ENCODE measurements at places on chromosomes 7 and 10.

GRCh38 chr10:133261726-133262325 is 14.8 kb downstream of the ADAM8 start:
- DNase-seq, result peak; percentile 97

- DNase-seq, result no peak
These were observed 61.2 kb downstream of the BPGM start for GRCh38 chr7:134707663-134708378.

DNA sequence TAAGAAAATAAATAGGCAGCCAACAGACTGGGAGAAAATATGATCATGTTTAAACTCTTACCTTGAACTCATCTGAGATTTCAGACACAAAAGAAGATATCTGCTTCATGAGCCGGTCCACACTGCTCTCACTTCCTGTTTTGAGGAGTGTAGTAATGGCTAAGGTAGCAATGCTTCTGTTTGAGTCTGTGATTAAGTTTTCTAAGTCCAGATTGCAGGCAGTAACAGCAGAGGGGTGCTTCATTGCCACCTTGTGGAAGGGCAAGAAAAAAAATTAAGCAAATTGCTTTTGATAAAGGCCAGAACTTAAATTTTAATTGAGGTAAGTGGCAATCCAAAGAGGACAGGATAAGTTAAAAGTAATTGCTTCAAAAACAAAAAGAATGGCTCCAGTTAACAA is 69.1 kb downstream of the MEST start:
- DNase-seq, result peak; percentile 31

DNA sequence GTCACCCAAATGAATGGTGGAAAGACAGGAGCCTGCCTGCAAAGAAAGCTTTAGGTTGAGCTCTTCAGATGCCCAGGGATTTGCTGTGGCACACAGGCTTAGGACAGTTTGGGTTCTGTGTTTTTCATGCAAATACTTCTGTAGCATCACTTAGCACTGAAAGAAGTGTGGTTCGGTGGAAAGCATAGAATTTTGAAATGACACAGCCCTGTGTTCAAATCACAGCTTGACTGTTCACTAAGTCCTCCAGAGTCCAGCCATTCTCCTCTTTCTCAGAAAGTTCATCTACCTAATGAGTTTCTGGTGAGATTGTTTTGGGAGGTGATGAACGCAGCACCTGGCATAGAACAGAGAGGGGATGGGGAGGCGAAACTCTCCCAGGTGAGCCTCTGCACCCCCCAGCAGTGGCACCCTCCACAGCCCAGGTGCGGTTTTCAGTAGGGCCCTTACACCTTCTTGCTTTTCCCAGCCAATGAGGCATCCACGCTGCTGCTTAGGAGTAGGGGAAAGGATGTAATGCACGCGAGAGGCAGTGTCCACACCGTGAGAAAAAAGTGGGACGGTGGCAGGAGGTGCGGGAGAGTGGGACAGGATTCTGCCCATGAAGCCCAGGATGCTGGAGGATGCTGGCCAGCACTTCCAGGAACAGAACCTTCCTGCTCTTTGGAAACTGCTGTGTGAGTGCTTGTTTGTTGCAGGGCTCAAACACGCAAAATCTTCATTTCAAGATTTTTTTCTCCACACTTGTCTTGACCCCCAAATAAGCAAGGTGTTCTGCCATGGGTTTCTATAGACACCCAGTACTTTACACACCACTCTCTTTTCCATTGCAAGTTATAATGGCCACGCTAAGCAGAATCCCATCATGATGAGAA is 11.6 kb downstream of the EN2 start:
- no peak for DNase-seq

- DNase-seq, result no peak
These were observed 53.1 kb upstream of the KDM7A start for GRCh38 chr7:140229591-140230515.

DNA sequence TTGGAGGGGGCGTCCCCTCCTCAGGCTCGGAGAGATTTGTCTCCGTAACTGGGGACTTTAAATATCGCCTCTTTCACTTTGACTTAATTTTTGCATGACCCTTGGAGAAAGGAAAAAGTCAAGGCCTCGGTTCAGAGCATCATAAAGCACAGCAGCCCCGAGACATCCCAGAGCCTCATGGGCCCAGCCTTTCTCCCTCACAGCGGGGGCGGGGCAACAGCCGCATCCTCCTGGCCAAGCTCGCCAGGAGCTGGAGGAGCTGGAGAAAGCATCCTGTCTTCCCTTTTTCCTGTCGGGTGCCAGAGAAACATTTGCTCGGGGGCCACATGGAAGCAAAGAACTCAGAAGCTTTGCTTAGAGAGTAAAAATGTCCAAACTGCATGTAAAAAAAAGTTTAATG is 43.6 kb upstream of the DPYSL4 start:
- no peak for DNase-seq
